ENCODE measurements at places on chromosomes 11 and 22. TPM values are rescaled to one million over a fixed set of nuclear protein-coding genes. Genes with fewer than 3 reads are reported as not detected.

DNA sequence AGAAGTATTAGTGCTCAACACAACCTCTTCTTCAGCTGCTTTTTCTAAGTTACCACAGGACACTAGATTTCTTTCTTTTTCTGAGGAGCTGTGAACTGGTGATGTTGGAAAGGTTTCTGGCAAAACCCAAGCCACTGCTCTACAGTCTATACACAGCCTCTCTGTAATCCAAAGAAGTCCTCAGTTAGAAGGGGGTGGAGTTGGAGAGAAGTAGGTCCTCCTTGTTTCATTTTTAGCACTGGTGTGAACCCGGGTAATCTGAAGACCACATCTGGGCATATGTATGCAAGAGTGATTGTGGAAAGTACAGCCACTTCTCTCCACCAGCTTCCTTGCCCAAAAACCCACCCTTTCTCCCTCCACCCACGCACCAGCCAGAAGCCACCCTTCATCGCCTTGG lies 1168.1 kb downstream of the LRRC4C start:
- no peak for DNase-seq

DNA sequence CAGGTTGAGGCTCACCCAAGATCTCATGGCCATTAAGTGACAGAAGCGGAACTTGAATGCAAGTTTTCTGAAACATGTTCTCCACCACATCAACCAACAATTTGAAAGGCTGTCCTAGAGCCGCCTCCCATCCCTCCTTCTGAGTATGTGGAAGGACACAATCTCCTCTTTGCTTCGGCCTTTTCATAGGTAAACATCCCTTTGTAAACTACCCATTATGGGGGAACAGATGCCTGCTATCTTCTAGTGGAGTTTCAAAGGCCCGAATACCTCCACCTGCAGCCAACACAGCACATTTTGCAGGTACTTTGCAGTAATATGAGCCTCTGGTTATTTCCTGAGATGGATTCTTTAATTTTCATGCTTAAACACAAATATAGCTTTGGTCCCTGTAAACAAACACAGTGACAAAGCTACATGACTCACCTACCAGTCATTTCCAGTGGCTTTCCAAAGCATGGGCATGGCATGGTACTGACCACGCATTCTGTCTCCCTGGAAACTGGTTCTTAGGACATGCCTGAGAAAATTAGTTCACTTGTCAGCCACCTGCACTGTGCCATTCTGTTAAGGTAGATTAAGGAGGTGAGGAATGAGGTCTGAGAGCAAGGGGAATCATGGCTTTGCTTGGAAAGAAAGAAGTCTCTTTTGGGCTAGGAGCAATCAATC lies 60.2 kb downstream of the EHF start:
- no peak for DNase-seq

- no peak for DNase-seq
Observed at GRCh38 chr11:107179829-107180228, 161.6 kb upstream of the GUCY1A2 start.

GRCh38 chr11:119742263-119742861 lies 13.4 kb upstream of the NECTIN1 start:
- no peak for DNase-seq

DNA sequence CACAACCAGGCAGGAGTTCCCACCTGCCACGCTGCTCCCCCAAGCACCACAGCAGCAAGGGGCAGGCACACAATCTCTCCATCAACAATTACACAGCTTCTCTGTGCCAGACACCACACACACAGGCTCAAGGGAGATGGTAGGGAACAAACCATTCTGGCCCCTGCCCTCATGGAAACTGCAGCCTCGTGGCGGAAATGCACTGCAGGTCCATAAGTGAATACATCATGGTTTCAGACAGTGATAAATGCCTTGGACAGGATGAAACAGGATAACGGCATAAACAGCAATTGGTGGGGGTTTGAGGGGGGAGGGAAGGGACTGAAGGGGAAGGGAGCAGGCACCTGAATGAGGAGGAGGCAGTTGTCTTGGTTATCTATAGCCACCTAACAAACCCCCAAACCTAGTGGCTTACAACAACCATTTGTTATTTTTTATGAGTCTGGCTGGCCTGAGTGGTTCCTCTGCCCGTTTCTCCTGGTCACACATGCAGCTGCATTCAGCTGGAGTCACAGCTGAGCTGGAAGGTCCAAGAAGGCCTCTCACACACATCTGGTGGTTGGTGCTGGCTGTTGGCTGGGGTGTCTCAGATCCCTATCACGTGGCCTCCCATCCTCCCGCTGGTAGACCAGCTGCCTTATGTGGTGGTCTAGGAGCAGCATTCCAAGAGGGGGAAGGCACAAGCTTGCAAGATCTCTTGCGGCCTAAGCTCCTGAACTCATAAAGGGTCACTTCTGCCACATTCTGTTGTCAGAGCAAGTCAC lies 15.0 kb upstream of the YWHAH start:
- DNase-seq: peak; percentile 50

GRCh38 chr11:83971063-83971462 lies 684.9 kb upstream of the CCDC90B start:
- no peak for DNase-seq

KRTAP5-2 gene
- polyA plus RNA-seq: not detected

MICAL2 gene
- polyA plus RNA-seq: 44.1 TPM

OR5B21 gene
- polyA plus RNA-seq: not detected
